Hippocampal formation (tissue), 2 donors: ENCODE measurements at places on chromosomes 6 and 20.

DNA sequence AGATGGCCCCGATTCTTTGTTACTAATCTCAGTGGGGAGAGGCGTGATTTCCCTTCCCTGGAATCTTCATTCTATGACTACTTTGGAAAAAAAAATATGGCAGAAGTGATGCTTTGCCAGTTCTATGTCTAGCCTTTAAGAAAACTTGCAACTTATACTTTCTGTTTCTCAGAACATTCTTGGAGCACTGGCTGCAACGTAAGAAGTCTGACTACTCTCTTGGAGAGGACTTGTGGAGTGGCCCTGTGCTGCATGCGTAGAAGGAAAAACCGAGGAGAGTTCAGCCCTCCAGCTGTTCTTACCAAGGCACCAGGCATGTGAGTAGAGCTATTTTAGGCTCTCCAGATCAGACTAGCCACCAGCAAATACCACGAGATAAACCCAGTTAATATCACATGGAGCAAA is 77.6 kb upstream of the STXBP5 start:
- no peak for DNase-seq

GRCh38 chr20:5586720-5587119 is 163.5 kb upstream of the SHLD1 start:
- no peak for DNase-seq

DNA sequence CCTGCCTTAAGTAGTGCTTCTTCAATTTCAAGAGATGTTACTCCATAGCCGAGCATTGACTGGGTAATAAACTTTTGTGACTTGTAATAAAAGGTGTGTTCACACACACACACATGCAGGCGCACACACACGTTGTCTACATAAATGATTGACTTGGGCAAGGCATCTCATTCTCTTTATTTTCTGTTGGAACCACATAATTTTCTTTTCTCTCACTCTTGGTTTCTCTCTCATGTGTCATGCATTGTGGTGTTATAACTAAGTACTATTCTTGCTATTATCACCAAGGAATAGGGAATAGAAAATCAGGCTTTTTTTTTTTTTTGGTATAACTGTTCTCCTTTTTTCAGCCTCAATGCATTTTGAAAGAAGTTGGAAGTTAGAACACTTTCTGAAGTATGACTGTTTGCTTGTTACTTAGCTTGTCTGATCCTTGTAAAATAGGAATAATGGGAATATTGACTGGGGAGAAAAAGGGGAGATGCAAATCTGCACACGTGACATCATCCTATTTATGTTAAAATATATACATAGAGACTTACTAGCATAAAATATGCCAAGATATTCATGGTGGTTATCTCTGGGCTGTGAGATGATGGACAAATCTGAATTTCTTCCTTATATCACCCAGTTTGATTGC is 26.1 kb upstream of the CD83 start:
- no peak for DNase-seq

- DNase-seq: no peak
Measured at GRCh38 chr6:33620856-33621710, at the start of gene ITPR3. Gene ITPR3, plus strand, starts transcription at chr6:33621322. Its CDS starts 281 bp downstream, at chr6:33621603.

DNA sequence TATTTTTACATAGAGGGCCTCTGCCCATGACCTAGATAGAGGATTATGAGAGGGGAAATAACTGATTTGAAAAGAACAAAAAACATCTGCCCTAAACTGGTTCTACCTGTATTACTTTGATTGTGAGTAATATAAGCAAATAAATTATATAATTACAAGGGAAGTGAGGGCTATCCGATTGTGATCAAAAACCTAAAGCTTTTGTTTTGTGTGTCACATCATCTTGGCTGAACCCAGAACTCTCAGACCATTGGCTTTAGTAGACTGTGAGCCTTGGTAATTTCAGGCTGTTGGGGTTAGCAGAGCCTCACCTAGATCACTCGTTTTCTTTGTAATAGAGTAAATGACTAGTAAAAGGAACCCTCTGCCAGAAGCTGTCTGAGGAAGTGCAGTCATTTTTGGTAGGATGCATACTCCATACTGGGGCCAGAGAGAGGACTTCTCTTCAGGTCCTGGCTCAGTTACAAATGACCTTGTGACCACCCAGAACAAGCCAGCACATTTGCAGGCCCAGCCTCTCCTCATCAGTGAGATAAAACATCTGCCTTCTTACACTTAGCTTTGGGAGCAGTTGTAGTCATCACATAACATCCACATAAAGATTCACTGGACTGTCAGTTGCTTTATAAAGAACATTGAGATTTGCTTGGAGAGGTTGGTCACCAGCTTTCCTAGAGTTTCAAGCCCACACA is 13.5 kb downstream of the STK35 start:
- no peak for DNase-seq

GRCh38 chr6:13513626-13514502 is 26.5 kb upstream of the GFOD1 start:
- no peak for DNase-seq

DNA sequence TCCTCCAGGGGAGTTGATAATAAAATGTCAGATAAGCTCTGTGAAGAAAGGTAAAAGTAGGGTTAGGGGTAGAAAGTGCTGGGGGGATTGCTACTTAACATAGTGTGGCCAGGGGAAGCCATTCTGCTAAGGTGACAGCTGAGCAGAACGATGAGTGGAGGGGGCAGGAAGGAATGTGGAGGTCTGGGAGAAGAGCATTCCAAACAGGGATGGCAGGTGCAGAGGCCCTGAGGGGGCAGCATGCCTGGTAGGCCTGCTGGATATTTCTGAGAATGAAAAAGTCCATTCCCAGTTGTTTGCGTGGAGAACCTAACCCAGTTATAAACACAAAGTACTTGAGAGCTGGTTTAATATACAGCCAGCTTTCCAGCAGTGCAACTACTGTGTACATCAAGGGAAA is 9.3 kb downstream of the GFRA4 start:
- no peak for DNase-seq

- no peak for DNase-seq
Measured at GRCh38 chr6:786946-787763, 94.2 kb upstream of the EXOC2 start.

- no peak for DNase-seq
Measured at GRCh38 chr6:53603386-53604116, 58.6 kb upstream of the GCLC start.

GRCh38 chr20:44785768-44786167 is 24.6 kb downstream of the RIMS4 start:
- no peak for DNase-seq

GRCh38 chr6:7136859-7137334 is 29.1 kb downstream of the RREB1 start:
- no peak for DNase-seq

DNA sequence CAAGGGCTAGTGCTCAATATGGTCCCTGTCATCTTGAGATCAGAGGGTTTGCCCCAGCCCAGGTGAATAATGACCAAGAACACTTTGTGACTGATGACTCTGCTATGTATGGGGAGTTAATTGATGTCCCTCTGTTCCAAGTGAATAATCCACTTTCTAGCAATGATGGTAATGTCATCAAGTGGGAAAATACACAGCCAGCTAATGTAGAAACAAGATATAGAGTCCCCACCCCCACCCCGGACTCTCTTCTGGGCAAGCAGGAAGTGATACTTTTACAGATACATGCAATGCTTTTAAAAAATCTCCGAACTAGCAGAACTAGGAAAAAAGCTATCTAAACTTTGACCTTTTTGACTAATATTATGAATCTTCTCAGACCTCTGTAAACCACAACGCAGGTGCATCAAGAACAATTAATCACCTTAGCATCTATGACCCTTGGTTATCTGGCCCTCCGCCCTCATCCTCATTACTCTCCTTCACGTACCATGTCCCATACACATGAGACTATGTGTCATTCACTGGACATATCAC is 30.5 kb downstream of the CNR1 start:
- no peak for DNase-seq

DNA sequence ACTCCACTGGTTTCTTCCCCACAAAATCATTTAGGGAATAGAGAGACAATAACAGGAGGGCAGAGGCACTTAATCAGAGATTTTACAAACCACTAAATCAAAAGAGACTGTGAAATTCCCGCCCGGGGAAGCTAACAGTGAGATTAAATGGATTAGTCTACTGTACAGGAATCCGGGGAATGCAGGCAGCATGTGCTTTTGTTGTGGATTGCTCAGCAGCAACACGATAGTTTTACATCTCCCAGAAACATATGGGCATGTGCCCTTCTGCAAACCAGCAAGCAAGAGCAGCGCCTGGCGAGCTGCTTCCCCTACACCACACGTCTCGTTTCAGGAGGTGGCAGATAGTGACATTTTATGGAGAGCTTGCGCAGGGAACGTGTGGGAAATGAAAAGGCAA is 382.3 kb downstream of the CD83 start:
- DNase-seq: no peak

- no peak for DNase-seq
Measured at GRCh38 chr6:55108134-55109130, 65.9 kb upstream of the HCRTR2 start.

GRCh38 chr6:33237741-33238140 is 29.4 kb downstream of the RING1 start:
- no peak for DNase-seq

- no peak for DNase-seq
Measured at GRCh38 chr20:10603378-10603777, 70.4 kb downstream of the JAG1 start.

- no peak for DNase-seq
Measured at GRCh38 chr6:53510746-53511145, 34.2 kb downstream of the GCLC start.

GRCh38 chr6:43901733-43902230 is 131.8 kb downstream of the VEGFA start:
- no peak for DNase-seq

- DNase-seq: peak; percentile 33
Measured at GRCh38 chr20:35303735-35304491, 11.7 kb upstream of the FAM83C start.

DNA sequence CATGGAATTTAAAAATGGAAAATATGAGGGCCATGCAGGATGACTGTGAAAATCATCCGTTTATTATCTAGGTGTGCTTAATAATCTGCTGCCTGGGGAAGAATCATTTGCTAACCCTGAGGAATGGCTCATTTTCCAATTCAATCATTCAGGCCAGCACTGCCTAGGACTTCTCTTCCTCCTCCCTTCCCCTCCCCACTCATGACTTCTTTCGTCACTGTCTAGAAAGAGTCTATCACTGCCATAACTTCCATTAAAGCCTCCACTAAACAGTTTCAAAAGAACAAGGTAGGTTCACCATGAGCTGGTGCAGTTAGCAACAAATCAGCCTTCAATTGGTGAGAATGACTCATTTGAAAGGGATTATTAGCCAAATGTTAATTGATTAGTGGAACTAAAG is 43.9 kb downstream of the TSHZ2 start:
- no peak for DNase-seq

DNA sequence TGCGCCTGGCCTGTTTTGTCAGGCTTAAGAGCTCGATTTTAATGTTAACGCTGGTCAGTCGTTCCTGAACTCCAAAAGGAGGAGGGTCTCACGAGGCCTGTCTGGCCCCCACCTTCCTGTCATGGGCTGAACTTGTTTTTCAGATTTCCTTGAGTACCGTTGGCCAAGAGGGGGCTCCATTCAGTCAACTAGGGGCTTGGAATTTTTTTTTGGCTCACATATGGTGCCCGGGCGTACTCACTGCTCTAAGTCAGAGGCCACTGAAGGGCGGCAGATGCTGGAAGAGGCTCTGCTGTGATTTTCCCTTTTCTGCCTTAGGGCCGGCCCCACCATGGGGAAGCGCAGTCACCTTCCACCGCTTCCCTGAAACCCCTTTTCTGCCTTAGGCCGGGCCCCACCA is 6.9 kb upstream of the BIRC7 start:
- DNase-seq: no peak

DNA sequence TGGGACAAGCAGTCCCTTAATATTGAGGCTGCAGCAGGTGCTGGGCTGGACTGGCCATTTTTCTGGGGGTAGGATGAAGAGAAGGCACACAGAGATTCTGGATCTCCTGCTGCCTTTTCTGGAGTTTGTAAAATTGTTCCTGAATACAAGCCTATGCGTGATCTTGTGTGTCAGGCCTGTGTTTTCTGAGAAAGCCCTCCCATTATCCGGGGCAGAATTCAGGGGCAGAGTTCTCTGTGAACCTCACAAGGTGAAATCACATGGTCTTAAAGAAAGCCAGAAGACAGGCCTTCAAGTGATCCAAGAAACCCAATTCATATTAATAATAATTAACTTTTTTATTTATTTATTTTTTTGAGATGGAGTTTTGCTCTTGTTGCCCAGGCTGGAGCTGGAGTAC is 12.5 kb downstream of the CCN5 start:
- DNase-seq: no peak

DNA sequence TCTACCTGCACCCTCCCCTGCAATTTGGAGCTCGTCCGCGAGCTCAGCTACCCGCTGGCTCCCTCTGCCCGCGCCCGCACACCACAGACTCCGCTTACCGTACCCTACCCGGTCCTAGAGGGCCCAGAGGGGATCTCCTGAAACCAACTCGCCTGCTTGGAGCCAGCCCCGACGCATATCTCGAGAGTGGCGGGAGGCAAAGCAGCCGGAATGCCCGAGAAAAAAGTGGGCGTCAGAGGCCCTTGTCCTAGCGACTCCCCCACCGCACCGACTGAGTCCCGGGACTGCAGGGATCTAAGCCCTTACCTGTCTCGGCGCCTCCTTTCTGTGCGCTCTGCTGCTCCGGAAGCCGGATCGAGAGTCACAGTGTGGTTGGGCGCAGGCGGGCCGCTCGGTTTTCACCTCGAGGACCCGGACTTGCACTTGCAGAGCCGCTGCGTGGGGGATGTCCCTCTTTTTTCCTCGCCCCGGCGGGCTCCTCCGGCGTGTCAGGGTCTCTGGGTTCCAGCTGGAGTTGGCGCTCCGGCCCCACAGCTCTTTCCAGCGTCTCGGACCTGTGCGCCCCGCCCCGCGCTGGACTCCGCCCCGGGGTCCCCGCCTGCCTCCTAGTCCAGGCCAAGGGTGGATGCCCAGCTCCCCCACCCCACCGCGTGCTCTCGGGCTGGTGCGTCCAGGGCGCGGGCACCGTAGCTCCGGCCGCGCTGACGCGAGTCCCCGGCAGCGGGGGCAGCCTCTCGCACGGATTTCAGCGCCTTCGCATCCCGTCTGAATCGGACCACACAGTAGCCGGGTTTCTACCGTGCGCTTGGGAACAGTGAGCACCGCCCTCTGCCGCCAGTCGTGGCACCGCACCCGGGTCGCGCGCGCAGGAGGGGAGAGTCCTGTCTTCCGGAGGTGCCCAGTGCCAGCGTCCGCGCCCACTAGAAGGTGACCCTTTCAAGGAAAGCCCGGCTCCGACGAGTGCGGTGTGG is at the start of gene PROKR2:
PROKR2 (minus strand) TSS at position 767 of the 971 bp plus-strand sequence. CDS start 2,585 bp downstream, outside the sequence.
- no peak for DNase-seq

DNA sequence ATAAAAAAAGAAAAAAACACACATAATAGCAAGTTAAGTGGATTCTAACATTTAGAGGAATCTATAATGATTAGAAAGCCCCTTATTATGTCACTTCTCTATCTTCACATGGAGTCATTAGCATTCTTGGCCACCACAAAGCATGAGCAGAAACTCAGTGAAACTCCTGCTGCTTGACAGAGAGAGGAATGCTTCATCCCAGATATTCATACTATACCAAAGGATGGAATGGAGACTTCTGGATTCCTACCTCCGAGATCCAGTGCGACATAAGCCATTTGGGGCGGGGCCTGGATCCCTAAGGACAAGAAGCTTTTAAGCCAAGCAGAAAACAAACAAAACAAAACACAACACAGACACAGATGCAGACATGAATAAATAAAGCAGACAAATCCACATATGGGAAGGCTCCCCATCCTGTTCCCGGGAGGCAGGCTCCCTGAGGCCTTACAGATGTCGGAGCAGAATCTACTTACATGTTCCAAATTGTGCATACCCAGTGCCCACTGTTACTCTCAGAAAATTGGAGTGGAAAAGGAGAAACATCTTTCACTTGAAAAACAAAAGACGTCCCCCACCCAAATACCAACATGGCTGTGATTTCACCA is 727.3 kb downstream of the MAFB start:
- no peak for DNase-seq
